ENCODE measurements at places on chromosomes 5 and 9.

- DNase-seq, result no peak
These were observed 98.9 kb upstream of the FCN2 start for GRCh38 chr9:134781591-134782302.

- peak; percentile 20 for DNase-seq
These were observed 395.2 kb downstream of the KIAA0825 start for GRCh38 chr5:94223235-94223634.

DNA sequence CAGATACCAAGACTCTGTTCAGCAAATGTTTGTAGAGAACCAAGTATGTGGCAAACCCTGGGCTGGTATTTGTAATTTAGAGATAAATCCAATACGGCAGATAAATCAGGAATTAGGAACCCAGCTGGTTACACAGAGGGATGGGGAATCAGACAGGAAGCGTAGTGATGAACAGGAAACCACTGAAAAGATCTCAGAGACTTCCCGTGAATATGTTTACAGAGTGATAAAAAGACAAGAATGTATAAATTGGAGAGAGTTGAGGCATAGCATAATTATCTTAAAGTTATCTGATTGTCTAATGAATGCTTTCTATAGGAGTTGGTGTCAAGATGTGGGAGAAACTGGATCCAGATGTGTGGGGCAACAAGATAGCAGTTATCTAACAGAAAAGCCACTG is 246.6 kb upstream of the SMARCA2 start:
- DNase-seq, result no peak

DNA sequence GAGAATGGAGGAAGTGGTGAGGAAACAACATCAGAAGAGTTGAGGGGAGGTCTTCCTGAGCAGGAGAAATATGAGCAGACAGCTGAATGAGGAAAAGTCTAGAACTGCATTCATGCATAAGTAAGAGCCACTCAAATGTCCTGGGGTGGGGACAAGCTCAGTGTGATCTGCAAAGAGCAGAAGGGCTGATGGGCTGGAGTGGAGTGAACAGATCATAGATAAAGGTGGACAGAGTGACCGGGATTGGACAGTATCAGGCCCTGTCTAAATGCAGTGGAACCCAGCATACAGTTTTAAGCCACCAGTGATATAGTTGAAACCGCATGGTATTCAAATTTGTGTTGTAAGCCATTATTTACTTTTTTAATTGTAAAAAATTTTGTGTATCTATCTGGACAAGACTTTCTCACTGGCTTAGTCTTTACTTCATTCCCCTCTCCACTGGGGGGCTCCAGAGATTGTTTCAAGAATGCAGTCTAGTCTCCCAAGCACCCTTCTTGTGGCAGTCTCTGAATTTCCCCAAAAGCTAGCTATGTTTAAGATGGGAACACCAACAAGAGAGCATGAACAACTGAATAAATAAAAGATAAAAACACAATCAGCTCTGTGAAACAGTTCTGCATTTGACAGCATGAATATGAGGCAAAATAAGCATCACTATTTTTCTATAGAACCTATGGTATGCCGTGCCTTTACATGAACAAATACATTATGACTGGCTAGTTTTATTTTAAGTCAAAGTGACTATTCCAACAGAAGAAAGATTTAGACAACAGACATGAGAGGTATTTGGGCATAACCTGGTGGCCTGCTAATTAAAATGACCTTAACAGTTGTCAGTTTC is 10.7 kb upstream of the STK32A start:
- peak; percentile 51 for DNase-seq

- DNase-seq, result no peak
These were observed 576.9 kb downstream of the EBF1 start for GRCh38 chr5:158522776-158523175.

GRCh38 chr5:160605266-160605665 is 183.6 kb downstream of the PTTG1 start:
- no peak for DNase-seq

DNA sequence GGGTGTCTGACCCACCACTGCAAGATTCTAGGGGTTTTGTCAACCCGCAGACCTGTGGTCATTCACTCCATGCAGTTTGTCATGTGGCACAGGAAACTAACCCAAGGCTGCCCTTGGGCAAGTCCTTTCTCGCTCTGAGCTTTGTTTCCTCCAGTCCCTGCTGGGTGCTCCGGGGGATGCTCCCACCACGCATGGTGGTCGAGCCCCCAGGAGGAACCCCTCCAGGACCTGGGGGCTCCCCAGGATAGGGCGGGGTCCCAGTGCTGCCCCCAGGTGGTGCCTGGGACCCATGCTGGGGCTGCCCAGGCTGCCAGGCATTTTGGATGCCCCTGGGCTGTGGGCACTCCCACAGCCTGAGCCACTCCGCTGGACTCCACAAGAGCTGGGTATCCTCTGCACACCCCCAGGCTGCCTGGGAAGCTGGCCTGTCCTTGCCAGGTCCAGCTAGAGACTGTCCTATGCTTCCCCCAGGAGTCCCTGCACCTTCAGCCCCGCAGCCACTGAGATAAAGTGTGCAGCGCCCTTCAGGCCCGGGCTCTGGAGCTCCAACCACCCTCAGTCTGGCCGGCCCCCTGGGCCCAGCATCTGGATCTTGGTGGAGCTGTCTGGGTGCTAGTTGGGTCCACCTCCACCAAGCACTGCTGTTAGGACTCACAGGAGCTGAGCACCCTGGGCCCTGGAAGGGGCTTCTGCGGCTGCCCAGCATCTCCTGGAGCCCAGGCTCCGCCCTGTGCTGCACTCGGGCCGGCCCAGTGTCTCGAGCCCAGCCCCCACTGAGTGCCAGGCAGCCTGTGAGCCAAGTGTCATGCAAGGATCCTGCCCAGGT is 104.3 kb downstream of the PHF2 start:
- no peak for DNase-seq

DNA sequence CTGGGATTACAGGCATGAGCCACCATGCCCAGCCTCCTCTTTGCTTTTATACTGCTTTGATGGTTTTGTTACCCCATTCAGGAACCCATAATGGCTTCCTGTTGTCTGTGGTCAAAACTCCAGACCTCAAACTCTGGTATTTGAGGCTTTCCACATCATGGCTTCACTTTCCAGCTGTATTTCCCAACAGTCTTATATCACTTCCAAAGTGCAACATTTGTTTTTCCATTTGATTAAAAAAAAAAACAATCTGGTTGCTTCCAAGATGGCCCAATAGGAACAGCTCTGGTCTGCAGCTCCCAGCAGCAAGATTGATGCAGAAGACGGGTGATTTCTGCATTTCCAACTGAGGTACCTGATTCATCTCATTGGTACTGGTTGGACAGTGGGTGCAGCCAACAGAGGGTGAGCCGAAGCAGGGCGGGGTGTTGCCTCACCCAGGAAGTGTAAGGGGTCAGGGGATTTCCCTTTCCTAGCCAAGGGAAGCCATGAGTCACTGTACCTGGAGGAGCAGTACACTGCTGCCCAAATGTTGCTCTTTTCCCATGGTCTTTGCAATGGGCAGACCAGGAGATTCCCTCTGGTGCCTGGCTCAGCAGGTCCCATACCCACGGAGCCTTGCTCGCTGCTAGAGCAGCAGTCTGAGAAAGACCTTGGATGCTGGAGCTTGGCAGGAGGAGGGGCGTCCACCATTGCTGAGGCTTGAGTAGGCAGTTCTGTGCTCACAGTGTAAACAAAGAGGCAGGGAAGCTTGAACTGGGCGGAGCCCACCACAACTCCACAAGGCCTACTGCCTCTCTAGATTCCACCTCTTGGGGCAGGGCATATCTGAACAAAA is 458.4 kb downstream of the KDM4C start:
- DNase-seq, result peak; percentile 91

DNA sequence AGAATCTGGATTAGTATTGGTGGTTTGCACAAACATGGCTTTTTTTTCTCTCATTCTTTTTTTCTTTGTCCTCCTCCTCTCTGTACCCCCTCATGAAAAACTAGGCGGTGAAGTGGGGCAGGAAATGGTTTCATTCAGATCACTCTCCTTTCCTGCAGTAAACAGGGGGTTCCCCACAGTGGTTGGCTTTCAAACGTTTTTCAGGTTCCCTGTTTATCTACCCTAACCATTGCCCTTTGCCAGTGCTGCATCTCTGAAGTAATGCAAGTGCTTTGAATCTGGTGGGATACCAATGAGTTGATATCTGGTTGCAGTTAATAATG is 29.8 kb downstream of the NR4A3 start:
- DNase-seq, result no peak

Data from kidney tubule cell (primary cell).